Activated naive CD8-positive, alpha-beta T cell treated with anti-CD3 and anti-CD28 coated beads, Interleukin-2, amount 10 ng/mL, durations not matched to agents 7 days and 5 days (primary cell): ENCODE measurements at places on chromosomes 1 and 21.

DNA sequence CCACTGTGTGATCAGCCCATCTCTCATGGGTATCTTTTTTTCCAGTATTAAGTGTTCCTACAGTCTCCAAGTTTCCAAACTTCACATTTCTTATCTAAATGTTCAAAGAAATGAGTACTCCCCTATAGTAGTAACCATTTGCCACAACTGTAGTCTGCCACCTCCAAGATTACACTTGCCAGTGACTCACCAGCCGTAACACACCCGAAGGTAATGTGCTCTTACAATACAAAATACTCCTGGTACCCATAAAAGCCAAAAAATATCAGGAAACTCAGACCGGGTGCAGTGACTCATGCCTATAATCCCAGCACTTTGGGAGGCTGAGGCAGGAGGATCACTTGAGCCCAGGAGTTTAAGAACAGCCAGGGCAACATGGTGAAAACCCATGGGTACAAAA is 20.5 kb upstream of the ZNF496 start:
- no peak for DNase-seq

- no peak for DNase-seq
Measured at GRCh38 chr1:234302354-234302962, 70.8 kb upstream of the COA6 start.

GRCh38 chr1:28306301-28306949 is 22.4 kb upstream of the MED18 start:
- DNase-seq: no peak

DNA sequence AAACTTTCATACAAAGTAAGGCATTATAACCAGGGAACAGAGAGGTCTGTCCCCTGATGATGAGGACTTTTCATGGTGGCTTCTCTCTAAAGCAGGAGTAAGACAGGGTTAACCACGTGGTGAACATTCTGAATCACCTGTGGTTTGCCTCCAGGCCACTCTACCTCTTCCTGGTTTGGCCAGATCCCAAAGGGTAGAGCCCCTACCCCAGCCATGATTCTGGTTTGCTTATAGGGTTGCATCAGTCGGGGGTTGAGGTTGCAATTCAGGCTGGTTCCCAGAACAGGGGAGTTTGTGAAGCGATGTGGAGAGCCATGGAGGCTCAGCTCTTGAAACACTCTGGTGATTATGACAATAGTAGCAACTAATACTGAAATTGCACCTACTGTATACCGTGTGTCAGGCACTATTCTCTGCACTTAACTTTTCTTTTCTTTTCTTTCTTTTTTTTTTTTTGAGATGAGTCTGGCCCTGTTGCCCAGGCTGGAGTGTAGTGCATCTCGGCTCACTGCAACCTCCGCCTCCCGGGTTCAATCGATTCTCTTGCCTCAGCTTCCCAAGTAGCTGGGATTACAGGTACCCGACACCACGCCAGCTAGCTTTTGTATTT is 8.3 kb downstream of the CNR2 start:
- DNase-seq: peak; percentile 51

GRCh38 chr1:161200992-161201835 is 953 bp upstream of the NDUFS2 start:
- no peak for DNase-seq

DNA sequence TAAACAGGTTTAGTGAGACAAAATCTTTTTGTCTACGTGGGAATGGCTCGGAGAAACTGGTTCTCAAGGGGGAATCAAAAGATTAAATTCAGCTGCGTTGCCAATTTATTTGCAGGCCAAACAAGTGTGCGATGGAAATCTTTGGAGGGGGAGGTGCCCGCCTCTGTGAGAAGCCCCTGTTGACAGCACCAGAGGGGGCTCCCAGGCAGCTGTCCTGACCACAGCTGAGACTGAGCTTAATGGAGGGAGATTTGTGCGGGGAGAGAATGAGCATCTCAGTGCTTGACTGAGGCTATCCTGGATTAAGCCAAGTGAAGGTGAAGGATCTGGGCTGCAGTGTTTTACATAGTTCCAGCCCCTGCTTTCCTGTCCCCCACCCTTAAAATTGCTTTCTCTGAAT is 169.7 kb downstream of the ATG4C start:
- no peak for DNase-seq

DNA sequence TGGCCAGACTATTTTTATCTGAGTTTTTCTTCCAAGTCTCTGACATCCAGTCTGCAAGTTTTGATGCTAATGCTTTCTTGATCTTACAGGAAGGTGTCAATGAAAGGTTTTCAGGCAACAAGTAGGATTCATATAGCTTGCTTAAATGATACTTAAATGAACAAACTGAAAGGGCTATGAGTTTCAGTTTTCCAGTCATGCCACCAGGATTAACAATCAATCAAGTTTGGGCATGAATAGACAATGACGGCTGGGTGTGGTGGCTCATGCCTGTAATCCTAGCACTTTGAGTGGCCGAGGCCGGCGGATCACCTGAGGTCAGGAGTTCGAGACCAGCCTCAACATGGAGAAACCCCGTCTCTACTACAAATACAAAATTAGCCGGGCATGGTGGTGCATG is 34.3 kb upstream of the SLC16A1 start:
- no peak for DNase-seq

DNA sequence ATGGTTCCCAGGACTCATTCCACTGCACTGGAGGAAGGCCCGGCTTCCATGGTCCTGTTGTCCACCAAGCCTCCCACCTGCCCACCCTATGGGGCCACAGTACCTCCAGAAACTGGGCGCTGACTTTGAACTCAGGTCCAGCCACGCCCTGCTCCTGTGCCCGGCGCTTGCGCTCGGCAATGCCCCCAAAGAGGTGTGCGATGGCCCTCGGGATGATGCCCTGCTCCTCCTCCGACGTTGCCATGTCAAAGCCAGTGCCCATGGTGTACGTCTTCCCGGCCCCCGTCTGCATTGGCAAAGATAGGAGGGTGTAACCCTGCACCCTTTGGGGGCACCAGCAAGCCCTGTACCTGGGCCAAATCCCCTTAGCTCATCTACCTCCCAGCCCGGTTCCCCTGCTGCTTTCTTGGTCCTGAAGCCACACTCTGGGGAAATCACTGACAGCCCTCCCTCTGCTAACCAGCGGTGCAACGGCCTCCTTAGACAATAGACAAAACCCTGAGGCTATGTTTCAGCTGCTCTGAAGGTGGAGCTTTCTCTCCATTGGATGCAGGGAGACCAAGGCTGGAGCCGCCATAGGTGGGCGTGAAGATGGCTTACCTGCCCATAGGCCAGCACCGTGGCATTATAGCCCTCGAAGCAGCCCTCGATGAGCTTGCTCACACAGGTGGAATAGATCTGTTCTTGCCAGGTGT is 14.7 kb downstream of the KIF21B start:
- DNase-seq: no peak

GRCh38 chr21:27804515-27804914 is 837.6 kb upstream of the ADAMTS5 start:
- DNase-seq: no peak

DNA sequence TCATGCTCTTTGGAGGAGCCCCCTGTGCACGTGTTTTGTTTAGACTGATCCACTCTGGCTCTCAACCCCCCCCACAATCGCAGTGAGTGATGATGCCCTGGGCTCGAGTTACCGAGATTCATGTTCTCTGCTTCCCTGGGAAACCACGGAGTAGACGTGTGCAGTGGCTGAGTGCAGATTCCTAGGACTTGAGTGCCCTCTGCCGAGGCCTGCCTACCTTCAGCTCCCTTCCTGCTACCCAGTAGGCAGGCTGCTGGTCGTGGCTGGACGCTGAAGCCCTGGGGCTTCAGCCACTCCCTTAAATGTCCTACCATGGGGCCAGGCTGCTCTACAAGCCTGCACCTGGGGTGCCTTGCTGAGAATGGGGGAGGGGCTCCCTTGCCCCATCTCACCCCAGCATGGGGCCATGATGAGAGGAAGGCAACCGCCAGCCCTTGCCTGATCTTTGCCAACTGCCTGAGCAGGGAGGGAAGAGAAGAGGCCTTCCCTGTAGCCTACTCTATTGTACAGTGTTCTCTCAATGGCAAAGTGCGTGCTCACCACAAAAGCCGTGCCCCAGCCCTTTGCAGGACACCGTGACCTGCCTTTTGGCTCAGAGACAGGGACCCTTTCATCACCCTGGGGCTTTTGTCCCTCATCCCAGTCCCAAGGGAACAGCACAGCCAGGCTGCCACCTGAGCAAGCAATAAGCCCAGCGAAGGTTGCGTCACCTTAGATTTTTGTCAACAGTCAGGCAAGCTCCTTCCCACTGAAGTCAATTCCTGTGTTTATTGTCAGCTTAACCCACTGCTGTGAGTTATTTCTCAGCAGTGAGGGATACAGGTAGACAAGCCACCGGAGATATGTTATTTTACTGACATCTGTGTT is 4.1 kb upstream of the GRIK3 start:
- no peak for DNase-seq

- no peak for DNase-seq
Measured at GRCh38 chr1:61472876-61473275, 252.1 kb downstream of the TM2D1 start.
